Stimulated activated CD4-positive, alpha-beta T cell treated with anti-CD3 and anti-CD28 coated beads, Interleukin-1b, Interleukin-23, amount 100 ng/mL, for 1 hour (primary cell): ENCODE measurements at places on chromosomes 6 and 20.

- DNase-seq: no peak
Observed at GRCh38 chr6:28897369-28897745, 26.4 kb downstream of the TRIM27 start.

GRCh38 chr20:49661560-49662329 lies 51.9 kb downstream of the B4GALT5 start:
- no peak for DNase-seq

- no peak for DNase-seq
Observed at GRCh38 chr6:128499079-128499731, 21.2 kb downstream of the PTPRK start.

DNA sequence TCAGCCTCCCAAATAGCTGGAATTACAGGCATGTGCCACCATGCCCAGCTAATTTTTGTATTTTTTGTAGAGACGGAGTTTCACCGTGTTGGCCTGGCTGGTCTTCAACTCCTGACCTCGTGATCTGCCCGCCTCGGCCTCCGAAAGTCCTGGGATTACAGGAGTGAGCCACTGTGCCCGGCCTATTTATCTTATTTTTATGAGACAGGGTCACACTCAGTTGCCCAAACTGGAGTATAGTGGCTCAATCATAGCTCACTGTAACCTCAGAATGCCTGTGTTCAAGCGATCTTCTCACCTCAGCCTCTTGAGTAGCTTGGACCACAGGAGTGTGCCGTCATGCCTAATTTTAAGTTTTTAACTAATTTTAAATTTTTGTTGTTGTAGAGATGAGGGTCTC lies 114.4 kb downstream of the JARID2 start:
- no peak for DNase-seq

GRCh38 chr6:131730264-131730663 lies 19.4 kb upstream of the CTAGE9 start:
- DNase-seq: no peak

- DNase-seq: no peak
Observed at GRCh38 chr6:79048611-79049010, 29.4 kb downstream of the PHIP start.

DNA sequence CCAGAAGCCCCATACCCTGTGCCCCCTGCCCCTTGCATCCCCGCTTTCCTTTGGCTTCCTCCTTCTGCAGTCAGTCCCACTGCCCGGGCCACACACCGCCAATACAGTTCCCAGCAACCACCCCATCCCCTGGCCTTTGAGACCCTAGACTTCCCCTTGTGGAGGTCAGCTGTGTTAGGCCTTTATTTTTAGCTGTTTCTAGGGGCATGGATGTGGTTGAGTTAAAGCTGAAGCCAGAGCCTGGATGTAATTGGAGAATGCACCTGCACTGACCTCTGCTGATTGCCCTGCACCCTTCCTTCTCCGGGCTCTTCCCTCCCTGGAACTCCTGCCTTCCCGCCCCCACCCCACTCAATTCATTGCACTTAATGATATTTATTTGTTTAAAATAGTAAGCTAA lies 33.9 kb downstream of the LYRM2 start:
- DNase-seq: no peak

GRCh38 chr6:20751293-20751935 lies 217.2 kb downstream of the CDKAL1 start:
- no peak for DNase-seq

GRCh38 chr20:51985013-51985415 lies 182.7 kb upstream of the SALL4 start:
- DNase-seq: no peak

DNA sequence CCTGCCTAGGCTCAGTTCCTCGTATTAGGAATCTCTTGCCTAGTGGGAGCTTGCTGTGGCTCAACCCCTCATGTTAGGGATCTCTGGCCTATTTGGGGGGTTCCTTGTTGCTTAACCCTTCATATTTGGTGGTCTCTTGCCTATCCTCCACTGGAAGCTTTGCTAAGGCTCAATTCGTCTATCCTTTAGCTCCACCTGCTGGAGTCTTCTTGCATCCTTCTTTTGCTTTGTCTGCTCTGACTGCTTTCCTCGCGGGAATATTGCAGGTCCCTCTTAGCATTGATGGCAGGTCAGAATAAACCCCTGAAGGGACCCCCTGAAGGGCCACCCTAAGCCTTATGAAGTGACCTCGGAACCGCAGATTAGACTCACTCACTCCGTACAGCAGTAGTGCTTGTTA lies 203.0 kb upstream of the TBX18 start:
- DNase-seq: no peak

- DNase-seq: no peak
Observed at GRCh38 chr6:155706341-155706740, 250.7 kb upstream of the NOX3 start.
